Stimulated activated CD8-positive, alpha-beta memory T cell treated with anti-CD3 and anti-CD28 coated beads, Interleukin-2, amount 100 ng/mL, for 1 hour (primary cell): ENCODE measurements at places on chromosomes 3 and 15.

DNA sequence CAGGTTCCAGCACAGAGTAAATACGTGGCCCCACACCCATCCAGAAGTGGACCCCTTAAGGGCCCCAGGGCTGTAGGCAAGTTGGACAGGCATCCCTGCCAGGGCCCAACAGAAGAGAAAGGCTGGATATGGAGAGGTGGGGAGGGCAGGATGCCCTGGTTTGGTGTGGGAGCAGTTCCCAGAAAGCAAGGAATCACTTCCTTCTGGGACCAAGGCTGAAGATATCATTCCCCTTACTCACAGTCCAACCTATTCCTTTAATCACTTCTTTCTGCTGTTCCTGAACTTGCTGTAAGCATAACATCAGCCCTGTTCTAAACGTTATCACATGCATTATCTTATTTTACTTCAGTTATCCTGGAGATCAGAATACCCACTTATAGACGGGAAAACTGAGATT lies 6.1 kb upstream of the MESP2 start:
- DNase-seq, result no peak

GRCh38 chr15:52283281-52283680 lies 12.3 kb downstream of the MYO5C start:
- no peak for DNase-seq

GRCh38 chr15:49860101-49860500 lies 239.3 kb downstream of the DTWD1 start:
- DNase-seq, result no peak

DNA sequence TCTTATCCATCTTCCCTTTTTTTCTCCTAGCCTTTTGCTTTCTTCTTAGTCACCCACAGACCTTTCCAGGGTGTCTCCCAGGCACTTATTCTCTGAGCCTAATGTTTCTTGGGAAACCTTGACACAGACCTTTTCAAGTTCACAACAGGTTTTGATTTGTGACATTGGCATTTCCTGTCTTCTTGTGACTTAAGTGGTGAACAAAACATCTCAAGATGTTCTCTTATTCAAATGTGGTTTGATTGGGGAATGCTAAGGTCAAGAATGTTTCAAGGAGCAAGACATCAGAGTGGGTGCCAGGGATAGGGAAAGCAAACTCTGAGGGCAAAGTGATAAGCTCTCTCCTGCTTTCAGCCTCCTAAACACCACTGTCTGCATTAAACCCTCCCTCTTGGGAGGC lies 68.2 kb upstream of the GSK3B start:
- no peak for DNase-seq

GRCh38 chr15:40323953-40324937 lies 753 bp downstream of the INAFM2 start:
- DNase-seq, result no peak

- DNase-seq, result no peak
Observed at GRCh38 chr3:124429129-124429815, 301.0 kb upstream of the UMPS start.

GRCh38 chr3:151107701-151108100 lies 22.2 kb downstream of the MED12L start:
- no peak for DNase-seq

DNA sequence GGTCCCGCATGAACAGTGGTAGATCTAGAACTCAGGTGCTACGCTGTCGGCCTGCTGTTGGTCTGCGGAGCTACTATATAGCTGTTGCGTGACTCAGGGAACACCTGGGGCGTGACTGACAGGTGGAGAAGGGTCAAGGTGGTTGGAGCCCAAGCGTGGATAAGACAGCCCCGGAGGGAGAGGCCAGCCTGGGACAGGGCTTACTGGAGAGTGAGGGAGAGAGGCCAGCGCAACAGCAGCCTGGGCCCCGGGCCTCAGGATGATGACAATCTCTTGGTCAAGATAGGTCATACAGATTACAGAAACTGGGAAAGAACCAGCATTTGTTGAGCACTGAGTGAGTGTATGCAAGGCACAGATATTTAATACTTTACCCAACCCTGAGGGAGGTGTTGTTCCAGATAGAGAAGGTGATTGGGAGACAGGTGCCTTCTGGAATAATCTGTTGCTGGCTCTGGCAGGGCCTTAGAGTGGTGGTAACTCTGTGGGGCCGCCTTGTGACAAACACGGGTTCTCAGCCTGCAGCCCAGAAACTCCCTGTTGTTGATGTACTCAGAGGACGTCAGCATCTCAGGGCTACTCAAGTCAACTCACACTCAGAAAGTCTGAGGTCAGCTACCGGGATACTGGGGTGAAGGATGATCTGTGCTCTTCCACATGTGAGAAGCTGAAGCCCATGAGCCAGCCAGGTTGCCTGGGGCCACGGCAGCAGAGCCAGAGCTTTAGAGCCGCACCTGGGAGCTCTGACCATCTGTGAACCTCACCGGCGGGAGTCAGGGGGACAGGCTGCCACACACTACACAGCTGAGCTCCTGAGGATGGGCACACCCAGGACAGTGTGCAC lies 265.4 kb upstream of the HES1 start:
- DNase-seq, result no peak

DNA sequence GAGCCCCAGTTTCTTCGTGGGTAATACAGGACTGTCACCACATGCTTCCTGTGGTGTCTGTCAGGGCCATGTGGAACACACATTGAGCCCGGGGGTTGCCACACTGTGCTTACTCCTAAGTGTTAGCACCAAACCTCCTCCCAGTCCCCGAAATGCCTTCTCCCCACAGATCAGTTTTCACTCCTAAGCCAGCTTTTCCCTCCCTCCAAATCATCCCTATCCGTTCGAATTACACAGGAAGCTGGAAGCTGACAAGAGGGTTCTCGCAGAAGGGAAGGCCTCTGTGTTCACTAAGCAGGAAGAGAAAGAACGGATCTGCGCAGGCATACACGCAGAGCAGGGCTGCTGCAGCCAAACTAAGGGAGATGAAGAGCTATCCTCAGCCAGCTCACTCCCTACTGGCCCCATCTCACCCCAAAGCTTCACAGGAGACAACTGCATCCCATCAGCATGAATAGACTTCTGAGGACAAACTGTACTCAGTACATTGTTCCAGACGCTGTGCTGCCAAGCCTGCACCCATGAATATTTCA lies 32.3 kb downstream of the XXYLT1 start:
- DNase-seq, result no peak

GRCh38 chr15:70752193-70752635 lies 11.1 kb downstream of the UACA start:
- DNase-seq, result no peak

DNA sequence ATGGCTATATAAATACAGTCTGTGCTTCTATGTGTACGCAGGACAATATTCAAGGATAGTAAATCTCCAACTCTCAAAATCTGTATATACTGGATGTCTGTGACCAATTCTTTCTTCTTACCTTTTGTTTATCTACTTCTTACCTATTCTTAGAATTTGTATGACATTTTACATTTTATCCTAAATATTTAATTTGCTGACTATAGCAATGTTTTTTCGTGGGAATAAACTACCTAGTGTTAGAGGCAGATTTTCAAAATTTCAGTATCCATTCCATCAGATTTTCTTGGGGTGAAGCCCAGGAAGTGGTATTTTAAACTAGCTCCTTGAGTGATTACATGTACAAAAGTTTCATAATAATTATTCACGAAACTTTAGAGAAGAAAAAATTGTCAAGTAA lies 334.5 kb upstream of the BCHE start:
- DNase-seq, result no peak

GRCh38 chr15:88040516-88040915 lies 216.0 kb downstream of the NTRK3 start:
- no peak for DNase-seq

- no peak for DNase-seq
Observed at GRCh38 chr3:107826727-107827126, 264.1 kb downstream of the CD47 start.
